ENCODE measurements at places on chromosomes 16 and 17. TPM values are rescaled to one million over a fixed set of nuclear protein-coding genes. Genes with fewer than 3 reads are reported as not detected.

The SCIMP gene
- 2.3 TPM for total RNA-seq

The GRAP gene
- 65.6 TPM for total RNA-seq

The CX3CL1 gene
- not detected for total RNA-seq

The DRC3 gene
- total RNA-seq: 1.7 TPM

The C16orf46 gene
- total RNA-seq: 0.55 TPM

The EIF3CL gene
- total RNA-seq: 17.5 TPM

The TMED6 gene
- 5.2 TPM for total RNA-seq

The HSPB9 gene
- not detected for total RNA-seq

The NEUROD2 gene
- total RNA-seq: not detected

The PFN1 gene
- 486 TPM for total RNA-seq

The RAD51C gene
- total RNA-seq: 25.9 TPM

The SKA2 gene
- total RNA-seq: 13.1 TPM

The CPNE7 gene
- 0.23 TPM for total RNA-seq

The IGSF6 gene
- 0.69 TPM for total RNA-seq

The CPHXL2 gene
- not detected for total RNA-seq

The TERB1 gene
- total RNA-seq: 0.81 TPM

The FSCN2 gene
- 0.96 TPM for total RNA-seq

The NSF gene
- total RNA-seq: 34.2 TPM

The CRYBA1 gene
- not detected for total RNA-seq

The C1QL1 gene
- total RNA-seq: not detected

The STX1B gene
- 3.9 TPM for total RNA-seq

The PTX4 gene
- total RNA-seq: not detected

The HCRT gene
- total RNA-seq: not detected

The ZNF750 gene
- not detected for total RNA-seq

The IL21R gene
- 29.3 TPM for total RNA-seq

The FUS gene
- total RNA-seq: 607 TPM

The APRT gene
- total RNA-seq: 174 TPM

The SLC16A3 gene
- 10.1 TPM for total RNA-seq

The SULT1A1 gene
- total RNA-seq: 20.9 TPM

The ZNF785 gene
- total RNA-seq: 23.3 TPM

The SP6 gene
- 0.16 TPM for total RNA-seq

The CARD14 gene
- total RNA-seq: not detected

The CNEP1R1 gene
- 32.7 TPM for total RNA-seq

The KRT24 gene
- not detected for total RNA-seq

The ZFP90 gene
- total RNA-seq: 54.2 TPM

The OVCA2 gene
- 30.8 TPM for total RNA-seq

The RAB37 gene
- total RNA-seq: 34.0 TPM

The C17orf50 gene
- not detected for total RNA-seq

The GRB7 gene
- not detected for total RNA-seq

The ELAC2 gene
- 77.1 TPM for total RNA-seq

The VTN gene
- total RNA-seq: not detected

The OR3A3 gene
- total RNA-seq: not detected

The CETP gene
- total RNA-seq: not detected

The HNF1B gene
- not detected for total RNA-seq

The ARHGAP44 gene
- total RNA-seq: not detected

The AHSP gene
- not detected for total RNA-seq

The ABCA6 gene
- 0.70 TPM for total RNA-seq

The MPP2 gene
- 2.4 TPM for total RNA-seq

The CLDN9 gene
- not detected for total RNA-seq

The STH gene
- not detected for total RNA-seq

The ICAM2 gene
- total RNA-seq: 89.3 TPM

The RNF112 gene
- 2.2 TPM for total RNA-seq

The LLGL2 gene
- total RNA-seq: 30.3 TPM

The KRT35 gene
- total RNA-seq: not detected

The KIF2B gene
- not detected for total RNA-seq

The DCUN1D3 gene
- total RNA-seq: 4.2 TPM

The ABCA3 gene
- 8.2 TPM for total RNA-seq

The SLX4 gene
- 8.6 TPM for total RNA-seq

The AIPL1 gene
- not detected for total RNA-seq
